ENCODE measurements at places on chromosomes 2 and 18.

DNA sequence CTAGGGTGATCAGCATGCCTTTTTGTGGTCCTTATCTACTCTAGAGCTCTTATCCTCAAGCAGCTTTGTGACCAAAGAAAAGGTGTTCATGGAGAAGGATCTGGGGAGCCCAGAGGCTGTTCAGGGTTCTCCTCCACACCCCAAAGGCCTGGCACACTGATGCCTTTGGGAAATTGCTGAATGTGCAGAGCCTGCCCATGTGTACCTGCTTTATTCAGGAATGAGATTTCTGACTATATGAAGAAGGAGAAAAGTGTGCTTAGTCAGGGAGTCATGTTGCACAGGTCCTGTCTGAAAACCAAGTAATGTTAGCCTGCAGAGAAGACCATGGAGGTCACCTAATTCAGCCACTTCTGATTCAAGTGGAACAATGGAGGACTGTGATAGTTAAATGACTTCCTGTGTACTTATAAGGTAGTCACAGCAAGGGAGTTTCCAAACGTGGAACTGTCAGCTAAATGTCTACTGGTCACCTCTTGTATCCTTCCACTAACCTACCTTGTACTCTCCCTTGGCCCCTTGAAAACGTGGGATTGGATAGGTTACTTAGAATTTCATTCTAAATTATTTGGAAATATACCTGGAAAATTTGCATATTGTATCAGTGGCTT lies 81.3 kb downstream of the LIMS1 start:
- DNase-seq, result no peak

- no peak for DNase-seq
Observed at GRCh38 chr18:39795350-39795749, 2159.7 kb upstream of the PIK3C3 start.

- no peak for DNase-seq
Observed at GRCh38 chr2:240782221-240782885, 37.7 kb downstream of the KIF1A start.

DNA sequence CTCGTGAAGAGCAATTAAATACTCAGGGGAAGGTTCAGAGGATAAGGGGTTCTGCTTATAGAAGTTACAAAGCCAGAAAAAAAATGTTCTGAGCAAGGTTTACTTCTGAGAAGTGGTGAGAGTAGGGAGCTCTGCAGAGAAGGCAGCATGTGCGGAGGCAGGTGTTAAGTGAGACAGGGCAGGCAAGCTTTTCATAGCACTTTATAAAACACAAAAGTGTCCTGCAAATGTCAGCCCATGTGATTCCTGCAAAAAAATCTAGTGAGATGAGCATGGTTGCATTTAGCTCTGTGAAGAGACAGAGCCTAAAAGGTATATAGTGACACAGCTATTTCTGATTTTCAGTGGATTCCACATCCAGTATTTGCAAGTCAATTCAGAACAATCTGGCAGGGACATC lies 223.8 kb upstream of the SYT4 start:
- no peak for DNase-seq

GRCh38 chr2:164903951-164904350 lies 51.4 kb downstream of the SLC38A11 start:
- no peak for DNase-seq

GRCh38 chr2:197024206-197024605 lies 97.7 kb upstream of the PGAP1 start:
- DNase-seq, result no peak

GRCh38 chr2:1420746-1421480 lies 7.7 kb downstream of the TPO start:
- DNase-seq, result no peak

DNA sequence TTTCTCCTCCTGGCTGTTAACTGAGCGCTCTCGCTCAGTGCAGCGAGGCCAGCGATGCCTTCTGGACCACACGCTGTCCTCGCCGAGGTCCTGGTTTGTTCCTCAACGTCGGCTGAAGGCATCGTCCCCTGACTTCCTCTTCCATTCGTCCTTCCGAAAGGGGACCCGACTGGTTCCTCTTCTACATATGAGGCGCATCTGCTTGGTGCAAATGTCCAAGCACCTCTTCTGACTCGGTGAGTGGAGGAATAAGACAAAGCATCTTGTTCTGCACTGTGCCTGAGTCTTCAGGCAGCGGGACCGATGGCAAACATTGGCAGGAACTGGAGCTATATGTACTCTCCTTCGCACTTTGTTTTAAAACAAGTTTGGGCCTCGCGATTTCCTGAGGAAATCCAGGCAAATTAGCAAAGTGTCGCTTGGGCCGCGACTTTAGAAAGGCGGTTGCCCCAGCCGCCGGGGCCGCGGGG lies 621 bp upstream of the KCNS3 start:
- DNase-seq, result no peak

DNA sequence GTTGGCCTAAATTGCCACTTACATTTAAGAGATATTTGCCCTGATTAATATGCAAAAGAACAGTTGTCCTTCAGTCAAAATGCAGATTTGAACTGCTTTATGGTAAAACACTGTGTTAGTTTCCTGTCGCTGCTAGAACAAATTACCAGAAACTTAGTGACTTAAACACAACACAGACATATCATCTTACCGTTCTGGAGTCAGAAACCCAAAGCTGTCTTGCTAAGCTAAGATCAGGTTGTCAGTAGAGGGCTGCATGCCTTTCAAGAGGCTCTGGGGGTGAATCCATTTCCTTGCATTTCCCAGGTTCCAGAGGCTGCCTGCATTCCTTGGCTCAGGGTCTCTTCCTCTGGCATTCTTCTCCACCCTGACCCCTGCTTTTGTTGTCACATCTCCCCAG lies 149.5 kb downstream of the FAM161A start:
- no peak for DNase-seq

DNA sequence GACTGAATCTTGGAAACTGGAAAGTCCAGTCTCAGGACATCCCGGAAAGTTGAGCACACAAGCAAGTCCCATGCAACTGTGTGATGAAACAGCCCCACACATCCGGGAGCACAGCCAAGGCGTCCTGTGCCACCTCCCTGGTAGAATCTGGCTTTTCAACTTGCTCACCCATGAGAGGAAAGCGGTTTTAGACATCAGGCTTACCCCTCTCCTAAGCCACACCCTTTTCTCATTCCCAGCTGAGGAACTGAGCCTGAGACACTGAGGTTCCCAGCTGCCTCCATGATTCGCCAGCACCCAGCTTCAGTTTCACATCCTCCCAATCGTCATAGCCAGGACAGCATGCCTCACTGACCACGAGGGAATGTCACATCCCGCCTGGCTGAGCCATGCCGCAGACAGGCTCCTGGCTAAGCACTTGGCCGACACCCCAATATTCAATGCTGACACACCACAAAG lies 60.3 kb downstream of the STEAP3 start:
- DNase-seq, result no peak

DNA sequence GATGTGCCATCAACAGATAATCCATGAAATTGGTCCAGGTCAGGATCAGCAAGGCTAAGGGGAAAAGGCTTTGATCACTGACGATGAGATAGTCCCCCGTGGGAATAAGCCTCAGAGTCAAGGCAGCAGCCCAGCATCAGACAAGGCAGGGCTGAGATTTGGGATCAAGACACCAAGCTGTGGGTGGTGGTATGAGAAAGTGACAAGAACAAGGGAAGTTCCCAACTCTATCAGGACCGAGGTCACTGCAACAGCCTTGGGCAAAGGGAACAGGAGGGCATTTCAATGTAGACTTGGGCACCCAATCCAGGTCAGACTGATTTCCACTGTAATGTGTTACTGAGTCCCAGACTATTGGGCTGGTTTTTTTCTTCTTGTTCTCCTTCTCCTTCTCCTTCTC lies 18.7 kb downstream of the PLEK start:
- DNase-seq, result no peak

DNA sequence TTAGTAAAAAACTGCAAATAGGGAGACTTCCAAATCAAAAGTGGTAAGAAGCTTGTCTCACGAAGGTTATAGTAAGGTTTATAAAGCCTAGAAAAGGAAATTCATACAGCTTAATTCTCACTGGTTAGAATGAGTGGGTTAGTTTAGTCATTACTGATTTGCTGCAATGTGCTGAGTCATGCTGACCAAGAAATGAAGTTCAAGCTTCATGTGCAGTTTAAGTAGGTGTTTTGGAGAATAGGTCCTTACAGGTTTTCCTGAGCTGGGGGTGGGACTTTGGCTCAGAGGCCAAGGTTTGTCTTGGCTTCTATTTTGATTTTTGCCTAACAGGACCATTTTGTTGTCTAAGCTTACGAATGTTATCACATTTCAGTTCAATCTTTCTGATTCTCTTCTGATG lies 15.1 kb downstream of the CLIP4 start:
- DNase-seq, result peak; percentile 83

DNA sequence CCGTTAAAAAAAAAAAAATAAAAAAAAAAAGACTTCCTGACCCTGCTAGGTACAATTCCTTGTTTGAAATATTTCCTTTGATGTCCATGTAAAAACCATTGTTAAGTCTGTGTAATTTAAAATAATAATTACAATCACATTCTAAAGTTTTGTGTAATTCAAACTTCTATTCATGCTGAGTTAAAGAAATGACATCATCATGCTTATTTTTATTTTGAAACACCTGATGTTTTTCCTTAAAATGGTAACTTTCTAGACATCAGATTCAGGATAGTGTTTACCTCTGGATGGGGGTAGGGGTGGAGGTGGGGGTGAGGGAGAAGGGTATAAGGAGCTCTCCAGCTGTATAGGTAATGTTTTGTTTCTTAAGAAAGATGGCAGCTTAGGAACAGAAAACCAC lies 92.8 kb downstream of the ADCYAP1 start:
- DNase-seq, result no peak

- DNase-seq, result no peak
Observed at GRCh38 chr2:122164964-122165363, 409.5 kb downstream of the TSN start.

DNA sequence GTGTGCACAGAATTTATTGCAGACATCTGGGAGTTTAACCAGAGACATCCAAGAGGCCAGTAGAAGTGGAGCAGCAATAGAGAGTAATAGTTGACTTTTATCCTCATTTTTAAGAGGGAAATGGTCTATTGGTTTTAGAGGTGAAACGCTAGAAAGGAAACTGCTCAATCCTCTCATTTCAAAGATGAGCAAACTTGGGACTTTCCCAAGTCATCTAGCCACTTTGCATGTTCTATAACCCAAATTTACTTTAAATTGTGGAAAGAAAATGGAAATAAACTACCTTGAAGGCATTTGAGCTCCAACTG lies 601.7 kb downstream of the ARHGAP15 start:
- no peak for DNase-seq

DNA sequence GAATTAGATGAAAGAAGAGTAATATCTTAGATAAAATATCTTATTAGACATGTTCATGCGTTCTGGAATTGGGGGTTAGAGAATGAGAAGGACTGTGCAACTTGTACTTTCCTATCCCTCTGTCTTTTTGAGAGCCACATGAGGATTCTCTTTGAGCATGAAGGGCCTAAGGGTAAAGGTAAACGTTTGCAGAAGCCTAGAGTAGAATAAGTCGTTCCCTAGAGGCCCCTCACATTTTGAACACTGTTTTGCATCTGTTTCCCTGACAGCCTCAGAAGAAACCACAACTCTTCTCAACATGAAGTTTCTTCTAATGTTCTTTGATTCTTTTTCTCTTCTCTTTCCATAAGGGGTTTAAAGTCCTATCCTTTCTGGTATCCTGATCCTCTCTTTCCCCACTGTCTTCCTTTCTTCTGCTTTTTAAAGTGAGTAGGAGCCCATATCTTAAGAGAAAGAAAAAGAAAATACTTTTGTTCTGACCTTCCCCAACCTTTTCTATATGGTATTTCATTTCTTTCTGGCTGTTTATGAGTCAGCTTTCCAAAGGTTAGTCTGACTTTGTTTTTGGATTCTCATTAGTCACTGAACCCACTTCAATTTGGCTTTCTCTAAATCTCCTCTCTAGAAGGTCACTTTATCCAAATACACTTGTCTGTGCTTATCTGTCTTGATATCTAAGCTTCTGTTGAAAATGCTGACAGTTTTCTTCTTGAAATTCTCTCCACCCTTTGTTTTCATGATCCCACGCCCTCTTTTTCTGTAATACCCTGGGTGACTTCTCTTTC lies 34.8 kb downstream of the PPP1R1C start:
- DNase-seq, result peak; percentile 59

GRCh38 chr2:78999406-78999805 lies 26.1 kb upstream of the REG3G start:
- peak; percentile 28 for DNase-seq

GRCh38 chr2:158776231-158776630 lies 18.9 kb upstream of the DAPL1 start:
- no peak for DNase-seq

GRCh38 chr18:4391859-4392258 lies 63.2 kb downstream of the DLGAP1 start:
- DNase-seq, result no peak

GRCh38 chr2:145715601-145716000 lies 1195.7 kb upstream of the ZEB2 start:
- peak; percentile 2 for DNase-seq

DNA sequence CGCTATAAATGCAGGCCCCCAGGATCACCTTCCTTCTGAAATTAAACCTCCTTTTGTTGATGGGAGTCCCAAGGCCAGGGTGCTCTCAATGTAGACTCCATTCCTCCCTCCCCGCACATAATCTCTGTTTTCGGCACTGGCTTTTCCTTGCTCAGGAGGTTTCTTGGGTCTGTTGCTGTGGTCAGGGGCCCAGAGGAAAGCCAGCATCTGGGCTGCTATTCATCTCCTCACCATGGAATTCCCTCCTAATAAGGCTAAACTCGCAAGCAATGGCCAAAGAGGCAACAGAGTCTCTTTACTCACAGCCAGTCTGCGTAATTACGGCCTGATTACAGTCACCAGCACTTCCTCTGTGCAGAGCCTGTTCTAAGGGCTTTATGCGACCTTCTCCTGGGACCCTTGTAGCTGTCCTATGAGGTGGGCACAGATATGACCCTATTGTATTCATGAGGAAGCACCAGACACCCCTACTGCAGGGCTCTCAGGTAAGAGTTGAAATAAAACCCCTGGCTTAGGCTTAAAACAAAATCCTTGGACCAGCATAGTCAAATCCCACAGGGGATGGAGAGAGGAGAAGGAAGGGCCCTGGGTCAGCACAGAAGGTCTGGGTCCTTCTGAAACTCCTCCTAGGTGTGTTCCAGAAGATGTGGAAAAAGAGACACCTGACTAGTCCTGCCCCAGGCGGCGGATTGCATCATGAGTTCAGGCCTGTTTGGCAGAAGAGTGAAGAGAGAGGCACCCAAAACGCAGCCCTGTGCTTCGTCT lies 105.0 kb upstream of the SH3BP4 start:
- DNase-seq, result no peak

DNA sequence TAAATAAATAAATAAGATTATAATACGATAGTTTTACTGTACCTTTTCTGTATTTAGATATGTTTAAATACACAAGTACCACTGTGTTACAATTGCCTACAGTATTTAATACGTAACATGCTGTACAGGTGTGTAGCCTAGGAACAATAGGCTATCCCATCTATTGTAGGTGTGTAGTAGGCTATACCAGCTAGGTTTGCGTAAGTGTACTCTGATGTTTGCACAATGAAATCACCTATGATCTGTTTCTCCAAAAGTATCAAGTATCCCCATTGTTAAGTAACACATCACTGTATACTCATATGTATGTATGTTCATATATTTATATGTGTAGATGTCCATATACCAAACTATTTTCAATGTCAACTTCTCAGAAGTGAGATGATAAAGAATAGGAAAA lies 118.2 kb upstream of the RND3 start:
- DNase-seq, result no peak

GRCh38 chr2:7835693-7836680 lies 845.9 kb upstream of the ID2 start:
- no peak for DNase-seq

Data from adipocyte (in vitro differentiated cells).